Naive thymus-derived CD8-positive, alpha-beta T cell (primary cell): ENCODE measurements at places on chromosomes 2 and 18.
A peak's percentile ranks its signal among the peaks of the same experiment; 100 is the strongest.

GRCh38 chr2:176821350-176821749 is 391.2 kb upstream of the HNRNPA3 start:
- no peak for DNase-seq

DNA sequence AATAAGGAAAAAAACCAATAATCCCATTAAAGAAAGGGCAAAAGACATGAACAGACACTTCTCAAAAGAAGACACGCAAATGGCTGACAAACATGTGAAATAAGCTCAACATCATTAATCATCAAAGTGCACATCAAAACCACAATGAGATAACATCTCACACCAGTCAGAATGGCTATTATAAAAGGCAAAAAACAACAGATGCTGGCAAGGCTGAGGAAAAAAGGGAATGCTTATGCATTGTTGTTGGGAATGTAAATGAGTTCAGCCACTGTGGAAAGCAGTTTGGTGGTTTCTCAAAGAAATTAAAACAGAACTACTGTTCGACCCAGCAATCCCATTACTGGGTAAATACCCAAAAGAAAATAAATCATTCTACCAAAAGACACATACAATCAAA is 285.6 kb downstream of the NR4A2 start:
- DNase-seq, result no peak

DNA sequence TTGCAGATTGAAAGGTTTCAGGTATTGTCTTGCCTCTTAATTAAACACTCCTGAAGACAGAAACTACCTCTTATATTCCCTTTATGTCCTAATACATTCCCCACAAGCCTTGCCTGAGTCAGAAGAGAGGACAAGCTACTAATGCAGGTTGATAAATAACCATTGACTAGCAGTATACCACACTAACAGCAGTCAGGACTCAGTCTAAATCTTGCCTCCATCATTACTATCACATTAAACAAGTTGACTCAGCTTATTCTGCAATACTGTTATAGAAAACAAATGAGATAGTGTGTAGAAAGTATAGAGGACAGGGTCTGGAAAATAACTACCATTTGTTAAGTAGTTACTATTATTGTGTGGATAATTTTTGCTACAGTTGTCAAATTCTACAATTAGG is 63.8 kb downstream of the TTC21B start:
- DNase-seq, result no peak

GRCh38 chr18:13159579-13159978 is 59.0 kb upstream of the LDLRAD4 start:
- peak; percentile 69 for DNase-seq

- no peak for DNase-seq
Measured at GRCh38 chr18:70377857-70378701, 89.2 kb downstream of the SOCS6 start.

DNA sequence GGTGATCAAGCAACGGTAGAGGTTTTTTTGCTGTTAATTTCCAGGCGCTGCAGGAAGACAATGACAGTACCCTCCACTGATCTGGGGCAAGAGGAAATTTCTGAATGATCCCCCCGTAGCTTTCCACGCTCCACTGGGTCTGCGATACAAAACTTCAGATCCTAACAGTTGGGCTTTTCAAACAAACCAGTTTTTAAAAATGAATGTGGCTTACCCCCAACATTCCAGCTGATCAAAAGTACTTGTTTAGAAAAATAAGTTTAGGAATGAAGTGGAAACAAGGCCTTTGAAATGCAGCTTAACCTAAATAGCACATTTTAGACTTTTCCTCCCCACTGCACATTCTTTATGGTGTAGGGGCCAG is 5.7 kb downstream of the ZFP36L2 start:
- no peak for DNase-seq

- no peak for DNase-seq
Measured at GRCh38 chr2:26164641-26165211, 8.2 kb upstream of the GAREM2 start.

- DNase-seq, result no peak
Measured at GRCh38 chr2:113172721-113173541, 840 bp upstream of the PSD4 start.

DNA sequence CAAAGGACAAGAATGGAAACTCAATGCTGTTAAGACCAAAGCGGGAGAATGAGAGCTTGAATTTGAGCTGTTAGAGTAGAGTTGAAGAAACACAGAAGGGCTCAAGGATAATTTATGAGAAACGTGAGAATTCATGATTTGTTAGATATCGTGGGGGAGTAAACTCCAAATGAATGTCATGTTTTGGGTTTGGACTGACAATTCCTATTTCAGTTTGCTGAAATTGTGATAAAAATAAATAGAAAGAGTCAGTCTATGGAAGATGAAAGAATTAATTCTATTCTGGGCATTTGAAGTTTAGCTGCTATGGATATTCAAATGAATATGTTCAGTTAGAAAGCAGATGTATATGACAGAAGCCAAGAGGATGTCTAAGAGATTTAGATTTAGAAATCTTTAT is 723.4 kb upstream of the PIK3C3 start:
- no peak for DNase-seq

DNA sequence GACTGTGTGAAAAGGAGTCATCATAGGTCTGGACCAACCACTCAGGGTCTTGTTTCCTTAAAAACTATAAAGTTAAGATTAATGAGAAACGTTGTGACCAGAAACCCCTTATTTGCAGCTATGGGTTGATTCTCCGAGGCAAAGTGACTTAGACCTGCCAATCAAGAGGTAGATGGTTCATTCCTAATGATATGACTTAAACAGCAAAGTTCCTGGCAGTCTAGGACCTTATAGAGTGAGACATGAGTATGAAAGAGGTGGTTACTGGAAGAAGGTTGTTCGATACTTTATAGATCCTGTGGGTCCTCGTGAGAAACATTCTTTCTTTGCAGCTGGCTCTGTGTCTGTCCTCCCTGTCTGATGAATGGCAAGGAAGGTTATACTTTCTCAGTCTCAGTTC is 8.0 kb downstream of the SFXN5 start:
- no peak for DNase-seq

DNA sequence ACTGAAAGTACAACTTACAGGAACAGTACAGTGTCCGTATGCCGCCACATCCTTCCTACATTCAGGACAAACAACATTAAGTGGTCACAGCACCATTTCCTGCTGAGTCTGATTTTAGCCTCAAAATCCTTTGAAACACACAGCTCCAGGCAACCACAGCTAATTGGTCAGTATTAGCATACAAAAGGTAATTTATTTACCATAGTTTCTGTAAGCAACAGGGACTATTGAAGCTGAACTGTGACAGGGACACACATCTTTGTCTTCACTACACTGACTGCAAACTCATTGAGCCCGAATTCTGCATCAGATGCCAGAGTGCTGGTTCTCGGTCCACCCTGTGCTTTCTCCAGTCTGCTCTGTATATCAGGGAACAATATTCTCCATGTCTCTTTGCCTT is 151.8 kb downstream of the ST6GAL2 start:
- DNase-seq, result no peak

- DNase-seq, result no peak
Measured at GRCh38 chr2:222360146-222360545, 61.3 kb upstream of the PAX3 start.

DNA sequence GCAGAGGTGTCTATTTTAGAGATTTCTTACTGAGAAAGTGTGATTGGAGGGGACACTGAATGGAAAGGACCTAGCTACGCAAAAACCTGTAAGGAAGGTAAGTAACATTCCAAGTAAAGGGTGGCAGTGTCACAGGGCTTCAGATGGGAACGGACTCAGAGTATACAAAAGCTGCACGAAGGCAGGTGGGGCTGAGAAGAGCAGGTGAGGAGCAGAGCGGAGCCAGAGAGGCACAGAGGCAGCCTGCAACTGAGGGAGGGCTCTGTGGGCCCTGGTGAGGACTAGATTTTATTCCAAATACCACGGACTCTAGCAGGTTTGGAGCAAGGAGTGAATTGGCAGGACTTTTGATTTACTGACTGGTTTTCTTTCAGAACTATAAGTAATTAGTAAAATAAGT is 331.3 kb upstream of the PKDCC start:
- no peak for DNase-seq

GRCh38 chr2:142286618-142287017 is 155.8 kb upstream of the LRP1B start:
- no peak for DNase-seq

DNA sequence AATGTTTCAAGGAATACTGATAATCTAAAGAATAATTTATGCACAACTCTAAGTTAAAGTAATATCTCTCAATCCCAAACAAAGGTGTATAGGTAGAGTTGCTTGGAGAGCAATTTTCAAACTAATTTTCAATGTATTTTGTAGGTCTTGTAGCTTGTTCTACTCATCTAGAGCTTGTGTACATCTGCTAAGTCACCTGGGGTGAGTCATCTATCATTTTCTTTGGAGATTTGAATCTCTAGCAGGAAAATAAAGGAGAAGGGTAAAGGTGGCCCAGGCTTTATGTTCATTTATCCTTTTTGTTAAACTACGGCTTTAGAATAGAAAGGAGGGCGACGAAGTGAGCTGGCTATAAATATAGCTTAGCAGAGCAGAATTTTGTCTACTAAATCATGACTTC is 76.8 kb upstream of the THUMPD2 start:
- no peak for DNase-seq

GRCh38 chr18:14921547-14921946 is 173.6 kb downstream of the ANKRD30B start:
- no peak for DNase-seq

GRCh38 chr18:58188996-58189395 is 145.0 kb downstream of the NEDD4L start:
- no peak for DNase-seq

DNA sequence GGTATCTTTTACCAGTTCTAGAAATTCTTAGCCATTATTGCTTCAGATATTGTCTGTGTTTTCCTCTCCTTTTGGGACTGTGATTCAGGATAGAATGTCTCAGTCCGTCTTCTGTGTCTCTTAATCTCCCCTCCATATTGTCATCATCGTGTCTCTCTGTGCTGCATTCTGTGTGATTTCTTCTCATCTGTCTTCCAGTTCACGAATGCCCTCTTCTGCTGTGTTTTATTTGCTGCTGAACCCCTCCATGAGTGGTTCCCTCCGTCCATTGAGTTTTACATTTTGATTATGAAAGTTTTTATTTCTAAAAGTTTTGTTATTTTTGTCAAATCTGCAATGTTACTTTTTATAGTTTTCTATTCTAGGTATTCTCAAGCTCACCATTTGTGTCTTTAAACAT is 11.7 kb downstream of the D2HGDH start:
- DNase-seq, result no peak

- no peak for DNase-seq
Measured at GRCh38 chr2:110655701-110656100, 22.2 kb downstream of the BUB1 start.

GRCh38 chr18:41982942-41983660 is 28.1 kb downstream of the PIK3C3 start:
- no peak for DNase-seq

- DNase-seq, result no peak
Measured at GRCh38 chr18:79508565-79509535, 113.1 kb downstream of the NFATC1 start.

- DNase-seq, result no peak
Measured at GRCh38 chr2:212539072-212539880, 674 bp upstream of the ERBB4 start.

GRCh38 chr2:151103551-151103950 is 158.1 kb downstream of the RBM43 start:
- DNase-seq, result no peak

DNA sequence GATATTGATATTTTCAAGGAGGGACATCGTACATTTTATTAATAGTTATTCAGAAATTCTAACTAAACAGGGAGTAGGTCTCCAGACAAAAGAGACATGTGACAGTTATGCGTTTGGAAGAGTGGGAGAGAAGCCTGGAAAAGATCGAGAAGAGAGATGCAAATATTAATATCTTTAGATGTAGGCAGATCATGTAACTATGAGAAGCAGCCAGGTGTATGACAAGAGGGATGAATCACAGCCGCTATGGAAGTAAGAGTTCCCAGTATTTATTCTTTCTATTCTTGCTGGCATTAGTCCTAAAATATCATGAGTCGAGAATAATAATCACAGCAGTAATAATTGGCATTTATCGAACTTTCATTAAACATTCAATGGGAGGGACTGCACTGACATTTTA is 140.2 kb downstream of the CSRNP3 start:
- DNase-seq, result no peak

GRCh38 chr2:25043241-25043867 is 1.5 kb downstream of the EFR3B start:
- DNase-seq, result peak; percentile 8

DNA sequence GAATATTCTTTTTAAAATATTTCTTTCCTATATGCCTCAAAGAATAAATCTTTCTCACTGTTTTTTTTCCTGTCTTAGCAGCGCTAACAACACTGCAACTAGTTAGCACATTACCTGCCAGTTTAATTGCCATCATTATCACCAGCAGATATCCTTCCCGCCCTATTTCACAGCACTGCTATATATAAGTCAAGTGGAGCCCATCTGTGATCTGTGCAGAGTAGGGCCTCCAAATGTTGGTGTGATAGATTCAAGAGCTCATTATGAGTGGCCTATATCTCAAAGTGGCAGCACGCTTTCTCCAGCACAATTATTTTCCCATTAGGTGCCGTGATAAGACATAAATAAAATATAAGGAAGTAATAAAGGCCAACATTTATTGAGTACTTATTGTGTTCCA is 19.8 kb upstream of the RGPD4 start:
- no peak for DNase-seq

DNA sequence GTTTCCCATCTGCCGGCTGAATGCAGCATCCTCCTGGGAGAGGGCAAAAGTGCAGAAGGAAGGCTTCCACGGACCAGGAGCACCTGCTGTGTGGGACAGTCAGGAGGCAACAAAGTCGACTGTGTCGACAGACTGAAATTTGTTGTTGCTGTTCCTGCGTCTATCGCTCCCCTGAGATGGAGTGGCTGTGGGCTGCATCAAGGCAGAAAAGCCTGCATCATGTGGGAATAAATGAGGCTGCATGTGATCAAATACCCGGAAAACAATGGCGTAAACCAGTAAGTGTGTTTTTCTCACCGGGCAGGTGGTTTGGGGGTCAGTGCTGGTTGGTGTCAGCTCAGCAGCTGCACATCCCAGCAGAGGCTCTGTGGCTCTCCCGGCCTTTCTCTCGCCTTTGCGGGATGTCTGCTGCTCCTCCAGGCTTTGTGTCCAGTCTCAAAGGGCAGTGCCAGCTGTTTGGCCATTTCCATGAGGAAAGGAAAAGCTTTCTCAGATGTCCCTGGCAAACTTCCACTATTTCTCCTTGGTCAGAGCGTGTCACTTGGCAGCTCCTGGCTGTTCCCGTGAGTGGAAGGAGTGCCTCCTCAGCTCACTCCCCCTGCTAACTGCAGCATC is 262.4 kb downstream of the NDUFA10 start:
- DNase-seq, result no peak
